ENCODE measurements at places on chromosomes 13 and 19.

DNA sequence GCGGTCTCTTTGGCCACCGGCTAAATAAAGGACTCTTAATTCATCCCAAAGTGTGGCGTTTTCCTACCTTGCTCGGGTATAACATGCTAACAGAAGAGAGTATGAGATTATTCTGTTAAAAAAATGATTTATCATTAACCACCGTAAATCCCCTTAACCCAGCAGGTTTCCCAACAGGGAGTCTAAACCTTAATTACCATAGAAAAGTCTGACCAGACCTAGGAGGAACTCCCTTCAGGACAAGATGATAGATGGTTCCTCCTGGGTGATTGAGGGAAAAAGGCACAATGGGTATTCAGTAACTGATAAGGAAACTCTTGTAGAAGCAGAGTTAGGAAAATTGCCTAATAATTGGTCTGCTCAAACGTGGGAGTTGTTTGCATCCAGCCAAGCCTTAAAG is 193.7 kb downstream of the ZNF737 start:
- no peaks in the 10 kb centered on the region for H3K4me1 ChIP-seq
- no peak overlapping the region for H3K27ac ChIP-seq
- H3K4me3 ChIP-seq, result no peak overlapping the region
- DNase-seq, result no peak
- H3K36me3 ChIP-seq, result no peaks in the 10 kb centered on the region
- no peaks in the 10 kb centered on the region for H3K27me3 ChIP-seq

DNA sequence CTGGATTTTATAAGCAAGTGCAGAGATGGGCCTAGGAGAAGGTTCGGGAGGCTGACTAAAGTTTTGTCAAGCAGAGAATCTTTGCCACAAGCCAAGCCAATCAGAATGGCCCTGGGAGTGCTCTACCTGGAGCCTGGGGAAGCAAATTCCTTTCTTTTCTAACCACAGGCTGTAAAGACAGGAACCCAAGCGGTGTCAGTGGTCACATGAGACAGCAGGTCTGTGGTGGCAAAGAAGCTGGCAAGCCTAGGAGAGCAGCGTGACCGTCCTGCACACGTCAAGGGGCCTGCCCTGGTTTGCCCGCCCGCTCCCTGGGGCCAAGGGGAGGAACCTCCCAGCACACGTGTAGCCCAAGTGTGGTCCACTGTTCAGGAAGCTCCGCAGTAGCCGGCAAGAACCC is 90.8 kb downstream of the IPO5 start:
- H3K4me1 ChIP-seq, result no peaks in the 10 kb centered on the region
- H3K36me3 ChIP-seq, result no peaks in the 10 kb centered on the region
- no peak overlapping the region for H3K27ac ChIP-seq
- peaks cover 3% of the 10 kb centered on the region for H3K27me3 ChIP-seq
- H3K4me3 ChIP-seq, result no peak overlapping the region

DNA sequence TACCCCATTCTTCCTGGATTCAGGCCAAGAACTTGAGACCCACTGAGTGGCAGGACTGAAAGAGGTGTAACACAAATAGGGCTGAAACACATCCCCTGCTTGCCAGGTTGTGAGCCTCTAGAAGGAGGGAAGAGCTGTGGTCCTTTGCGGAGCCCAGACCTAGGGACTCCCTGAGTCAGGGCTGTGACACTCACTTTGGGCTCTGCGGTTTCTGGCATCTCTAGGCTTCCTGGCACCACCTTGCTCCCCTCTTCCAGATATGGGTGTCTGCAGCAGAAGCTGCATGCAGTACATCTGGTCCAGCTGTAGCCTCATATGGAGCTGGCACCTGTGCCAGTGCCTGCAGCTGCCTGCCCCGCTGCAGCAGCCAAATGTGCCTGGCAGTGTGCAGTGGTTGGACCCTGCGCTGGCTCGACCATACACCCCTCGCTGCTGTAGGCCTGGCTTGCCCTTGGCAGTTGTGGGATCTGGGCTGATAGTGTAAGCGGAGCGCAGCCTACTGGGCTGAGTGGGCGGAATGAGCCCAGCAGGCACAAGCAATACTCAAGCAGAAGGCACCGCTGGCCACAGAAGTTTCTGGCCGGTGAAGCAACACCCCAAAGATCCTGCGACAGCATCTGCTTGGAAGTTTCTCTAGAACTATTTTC is 290.4 kb downstream of the SLITRK6 start:
- no peak for DNase-seq
- no peaks in the 10 kb centered on the region for H3K27me3 ChIP-seq
- H3K27ac ChIP-seq, result no peak overlapping the region
- H3K4me1 ChIP-seq, result no peaks in the 10 kb centered on the region
- no peak overlapping the region for H3K4me3 ChIP-seq

GRCh38 chr19:8681345-8682029 is 17.1 kb downstream of the ACTL9 start:
- no peak for DNase-seq
- peak overlapping the region; percentile 30 for H3K27ac ChIP-seq
- H3K36me3 ChIP-seq, result peaks cover 2% of the 10 kb centered on the region
- peaks cover 29% of the 10 kb centered on the region for H3K4me1 ChIP-seq
- no peak overlapping the region for H3K4me3 ChIP-seq

DNA sequence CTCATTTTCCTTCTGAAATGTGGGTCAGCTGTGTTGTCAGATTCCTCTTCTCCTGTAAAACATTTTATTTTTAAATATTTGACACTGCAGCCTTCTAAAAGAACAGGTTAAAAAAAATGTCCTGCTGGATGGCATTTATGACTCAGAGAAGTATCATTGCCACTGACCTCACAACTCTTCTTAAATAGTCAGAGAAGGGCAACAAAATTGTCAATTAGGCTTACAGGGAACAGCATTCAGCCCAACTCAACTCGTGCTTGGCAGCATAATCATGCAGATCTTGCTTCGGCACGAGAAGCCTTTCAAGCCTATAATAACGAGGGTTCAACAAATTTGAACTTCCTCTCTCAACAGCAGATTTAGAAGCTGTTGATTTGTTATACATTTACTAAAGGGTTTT is 296.7 kb upstream of the DACH1 start:
- no peak for DNase-seq
- no peaks in the 10 kb centered on the region for H3K27me3 ChIP-seq
- no peaks in the 10 kb centered on the region for H3K4me1 ChIP-seq
- H3K4me3 ChIP-seq, result no peak overlapping the region
- no peak overlapping the region for H3K27ac ChIP-seq

DNA sequence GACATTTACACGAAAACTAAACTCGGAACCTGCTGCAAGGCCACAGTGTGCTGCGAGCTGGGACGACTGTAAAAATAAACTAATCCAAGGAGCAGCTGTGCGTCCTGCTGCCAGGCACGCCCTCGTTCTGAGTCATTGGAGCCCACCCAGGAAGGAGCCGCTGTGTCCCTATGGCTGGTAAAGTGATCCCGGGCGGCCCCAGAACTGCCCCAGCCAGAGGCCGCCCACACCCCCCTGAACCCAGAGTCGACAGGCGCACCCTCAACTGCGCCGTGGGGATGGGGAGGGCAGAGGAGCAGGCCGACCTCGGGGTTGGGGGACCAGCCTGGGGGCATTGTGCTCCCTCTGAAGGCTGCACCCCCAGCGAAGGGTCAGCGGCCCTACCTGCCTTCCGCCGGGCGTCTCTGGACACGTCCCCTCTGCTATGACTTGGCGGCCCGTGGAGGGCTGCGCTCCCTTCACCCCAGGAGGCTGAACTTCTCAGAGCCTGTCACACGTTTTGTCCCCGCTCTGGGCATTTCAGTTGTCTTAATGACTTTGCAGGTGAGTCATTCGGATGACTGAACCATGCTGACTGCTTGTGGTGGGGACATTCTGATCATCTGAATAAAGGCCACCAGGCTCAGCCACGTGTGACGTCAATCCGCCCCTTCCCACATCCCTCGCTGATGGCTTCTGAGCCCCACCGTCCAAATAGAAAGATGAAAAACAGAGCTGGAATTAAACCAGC is 42.7 kb downstream of the ADPRHL1 start:
- H3K4me1 ChIP-seq, result no peaks in the 10 kb centered on the region
- no peaks in the 10 kb centered on the region for H3K36me3 ChIP-seq
- DNase-seq, result no peak
- no peak overlapping the region for H3K27ac ChIP-seq
- no peak overlapping the region for H3K4me3 ChIP-seq
- H3K27me3 ChIP-seq, result no peaks in the 10 kb centered on the region

GRCh38 chr13:43991773-43992201 is 112.1 kb downstream of the LACC1 start:
- no peaks in the 10 kb centered on the region for H3K4me1 ChIP-seq
- H3K36me3 ChIP-seq, result no peaks in the 10 kb centered on the region
- H3K27me3 ChIP-seq, result peaks cover 2% of the 10 kb centered on the region
- H3K27ac ChIP-seq, result no peak overlapping the region
- DNase-seq, result no peak

DNA sequence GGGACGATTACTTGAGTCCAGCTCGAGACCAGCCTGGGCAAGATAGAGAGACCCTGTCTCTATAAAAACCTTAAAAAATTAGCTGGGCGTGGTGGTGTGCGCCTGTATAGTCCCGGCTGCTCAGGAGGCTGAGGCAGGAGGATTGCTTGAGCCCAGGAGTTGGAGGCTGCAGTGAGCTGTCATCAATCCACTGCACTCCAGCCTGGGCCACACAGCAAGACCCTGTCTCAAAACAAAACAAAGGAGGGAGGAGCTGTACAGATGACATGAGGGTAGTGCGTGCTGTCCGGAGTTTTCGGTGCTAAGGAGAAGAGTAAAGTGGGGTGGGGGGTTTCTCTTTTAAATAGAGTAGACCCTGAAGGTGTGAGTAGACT is 22.6 kb downstream of the HDGFL2 start:
- no peak for DNase-seq
- peaks cover 7% of the 10 kb centered on the region for H3K36me3 ChIP-seq
- H3K27ac ChIP-seq, result no peak overlapping the region
- H3K4me1 ChIP-seq, result no peaks in the 10 kb centered on the region
- no peaks in the 10 kb centered on the region for H3K27me3 ChIP-seq
- no peak overlapping the region for H3K4me3 ChIP-seq

DNA sequence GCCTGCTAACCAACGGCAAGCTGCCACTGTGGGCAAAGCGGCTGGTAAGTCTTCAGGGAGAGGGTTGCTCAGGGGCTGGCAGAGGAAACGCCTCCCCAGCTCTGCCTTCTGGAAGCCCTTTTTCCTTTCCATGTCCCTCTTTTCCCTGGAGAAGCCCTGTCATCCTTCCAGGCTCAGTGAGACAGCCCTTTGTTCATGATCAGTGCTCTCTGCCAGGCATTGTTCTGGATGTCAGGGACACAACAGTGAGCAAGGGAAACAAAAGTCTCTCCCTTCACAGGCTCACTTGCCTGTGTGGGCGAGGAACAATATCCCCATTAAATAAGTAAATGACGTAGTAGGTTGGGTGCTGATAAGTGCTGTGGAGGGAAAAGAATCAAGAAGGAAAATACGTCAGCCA is 13.9 kb upstream of the OVOL3 start:
- H3K36me3 ChIP-seq, result peaks cover 21% of the 10 kb centered on the region
- DNase-seq, result no peak
- H3K4me1 ChIP-seq, result peaks cover 15% of the 10 kb centered on the region
- no peaks in the 10 kb centered on the region for H3K27me3 ChIP-seq
- H3K4me3 ChIP-seq, result no peak overlapping the region

- no peak overlapping the region for H3K4me3 ChIP-seq
- H3K27ac ChIP-seq, result no peak overlapping the region
- H3K36me3 ChIP-seq, result no peaks in the 10 kb centered on the region
- no peak for DNase-seq
These were observed 31.7 kb downstream of the TRPM4 start for GRCh38 chr19:49189259-49189658.

DNA sequence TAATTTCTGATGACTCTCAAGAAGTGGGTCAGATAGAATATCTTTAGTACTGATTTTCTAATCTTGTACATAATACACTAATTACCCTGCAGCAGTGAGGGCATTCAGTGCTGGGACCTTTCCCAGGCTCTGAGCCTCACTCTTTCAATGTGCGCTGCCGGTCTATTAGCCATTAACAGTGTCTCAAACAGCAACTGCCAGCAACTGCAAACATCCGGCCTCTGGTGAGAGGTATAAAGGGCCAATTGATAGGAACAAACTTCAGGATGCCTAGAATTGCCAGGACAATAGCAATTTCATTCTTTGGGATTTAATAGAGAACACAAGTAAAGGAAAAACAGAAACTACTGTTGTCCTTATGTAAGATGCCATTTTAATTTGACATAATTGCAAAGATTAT is 604.4 kb upstream of the SPRY2 start:
- no peaks in the 10 kb centered on the region for H3K36me3 ChIP-seq
- H3K4me1 ChIP-seq, result no peaks in the 10 kb centered on the region
- DNase-seq, result no peak
- no peak overlapping the region for H3K4me3 ChIP-seq
- no peak overlapping the region for H3K27ac ChIP-seq

GRCh38 chr13:47632311-47632710 is 368.8 kb downstream of the SUCLA2 start:
- H3K4me1 ChIP-seq, result no peaks in the 10 kb centered on the region
- DNase-seq, result no peak

GRCh38 chr13:52830946-52831345 is 17.5 kb downstream of the PCDH8 start:
- no peak overlapping the region for H3K27ac ChIP-seq
- H3K27me3 ChIP-seq, result peaks cover 6% of the 10 kb centered on the region
- no peak overlapping the region for H3K4me3 ChIP-seq
- no peaks in the 10 kb centered on the region for H3K4me1 ChIP-seq
- DNase-seq, result no peak
- no peaks in the 10 kb centered on the region for H3K36me3 ChIP-seq

DNA sequence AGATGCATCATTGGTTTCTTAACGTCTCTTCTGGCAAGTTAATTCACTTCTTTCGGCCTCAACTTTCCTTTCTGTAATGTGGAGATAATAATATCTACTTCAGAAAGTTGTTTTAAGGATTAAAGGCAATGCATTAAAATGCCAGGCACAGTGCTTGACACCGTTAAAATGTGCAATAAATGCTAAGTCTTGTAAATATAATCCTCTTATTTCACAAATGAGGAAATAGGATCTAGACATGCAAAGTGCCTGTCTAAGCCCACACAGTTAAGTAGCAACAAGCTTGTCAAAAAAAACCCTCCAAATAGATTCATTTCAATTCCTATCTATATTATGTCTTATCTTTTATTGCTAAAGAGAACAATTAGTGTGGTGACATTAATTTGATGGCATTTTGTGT is 86.4 kb upstream of the TSC22D1 start:
- H3K27me3 ChIP-seq, result peaks cover 4% of the 10 kb centered on the region
- no peak for DNase-seq
- no peak overlapping the region for H3K4me3 ChIP-seq
- H3K27ac ChIP-seq, result no peak overlapping the region

DNA sequence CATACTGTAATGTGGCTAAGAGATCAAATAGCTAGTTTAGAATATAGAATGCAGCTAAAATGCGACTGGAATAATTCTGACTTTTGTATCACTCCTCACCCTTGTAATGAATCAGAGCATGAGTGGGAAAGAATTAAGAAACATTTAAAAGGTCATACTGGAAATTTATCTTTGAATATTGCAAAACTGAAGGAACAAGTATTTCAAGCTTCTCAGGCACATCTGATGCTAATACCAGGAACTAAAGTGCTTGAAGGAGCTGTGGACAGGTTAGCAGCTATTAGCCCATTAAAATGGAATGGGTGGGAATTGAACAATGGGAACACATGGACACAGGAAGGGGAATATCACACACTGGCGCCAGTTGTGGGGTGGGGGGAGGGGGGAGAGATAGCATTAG is 144.2 kb upstream of the ZNF91 start:
- H3K4me3 ChIP-seq, result no peak overlapping the region
- no peaks in the 10 kb centered on the region for H3K4me1 ChIP-seq
- H3K27ac ChIP-seq, result no peak overlapping the region

- peaks cover 23% of the 10 kb centered on the region for H3K4me1 ChIP-seq
- peaks cover 22% of the 10 kb centered on the region for H3K36me3 ChIP-seq
- H3K4me3 ChIP-seq, result no peak overlapping the region
- H3K27me3 ChIP-seq, result no peaks in the 10 kb centered on the region
These were observed 3.8 kb upstream of the KPTN start for GRCh38 chr19:47487551-47488515.

GRCh38 chr19:30878495-30878894 is 470.7 kb downstream of the TSHZ3 start:
- H3K4me1 ChIP-seq, result no peaks in the 10 kb centered on the region
- H3K27ac ChIP-seq, result no peak overlapping the region
